CD8-positive, alpha-beta memory T cell (primary cell): ENCODE measurements at places on chromosomes 5 and 9. TPM values are rescaled to one million over a fixed set of nuclear protein-coding genes. Genes with fewer than 3 reads are reported as not detected.
A peak's percentile ranks its signal among the peaks of the same experiment; 100 is the strongest.

- H3K4me1 ChIP-seq = peaks cover 10% of the 10 kb centered on the region
- DNase-seq = no peak
- no peaks in the 10 kb centered on the region for H3K27me3 ChIP-seq
- no peak overlapping the region for H3K4me3 ChIP-seq
These were observed 43.6 kb upstream of the FYB1 start for GRCh38 chr5:39262981-39263380.

The SPATA31D4 gene
- total RNA-seq = not detected

The ZNF883 gene
- total RNA-seq = 0.95 TPM

GRCh38 chr5:29208024-29208423 lies 1985.5 kb upstream of the CDH6 start:
- H3K27ac ChIP-seq = no peak overlapping the region
- DNase-seq = no peak
- no peak overlapping the region for H3K4me3 ChIP-seq
- no peaks in the 10 kb centered on the region for H3K36me3 ChIP-seq
- H3K4me1 ChIP-seq = no peaks in the 10 kb centered on the region

GRCh38 chr5:59299006-59299405 lies 594.5 kb downstream of the PDE4D start:
- no peaks in the 10 kb centered on the region for H3K27me3 ChIP-seq
- no peaks in the 10 kb centered on the region for H3K36me3 ChIP-seq
- H3K4me1 ChIP-seq = no peaks in the 10 kb centered on the region
- no peak overlapping the region for H3K4me3 ChIP-seq

The PCDHGA6 gene
- 0.22 TPM for total RNA-seq

The AJM1 gene
- 3.2 TPM for total RNA-seq

The NNT gene
- total RNA-seq = 87.3 TPM

DNA sequence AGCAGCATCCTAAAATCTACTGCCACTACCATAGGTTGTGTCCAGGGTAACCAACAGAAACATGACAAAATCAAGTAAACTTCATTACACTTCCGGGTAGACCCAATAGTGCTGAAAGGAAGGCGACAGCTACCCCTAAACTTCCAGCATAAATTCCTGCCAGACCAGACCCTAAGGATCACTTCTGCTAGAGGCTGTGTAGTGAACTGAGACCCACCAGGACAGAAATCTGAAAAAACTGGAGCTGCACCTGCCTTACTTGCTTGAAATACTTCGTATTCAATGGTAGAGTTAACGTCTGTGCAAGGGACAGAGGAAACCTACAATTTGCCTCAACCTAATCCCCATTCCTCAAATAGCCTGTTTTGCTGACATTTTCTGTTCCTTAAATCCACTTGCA lies 1.0 kb upstream of the SECISBP2 start:
- H3K27me3 ChIP-seq = no peaks in the 10 kb centered on the region
- no peak for DNase-seq
- H3K36me3 ChIP-seq = no peaks in the 10 kb centered on the region
- H3K27ac ChIP-seq = no peak overlapping the region
- H3K4me3 ChIP-seq = no peak overlapping the region
- peaks cover 35% of the 10 kb centered on the region for H3K4me1 ChIP-seq

DNA sequence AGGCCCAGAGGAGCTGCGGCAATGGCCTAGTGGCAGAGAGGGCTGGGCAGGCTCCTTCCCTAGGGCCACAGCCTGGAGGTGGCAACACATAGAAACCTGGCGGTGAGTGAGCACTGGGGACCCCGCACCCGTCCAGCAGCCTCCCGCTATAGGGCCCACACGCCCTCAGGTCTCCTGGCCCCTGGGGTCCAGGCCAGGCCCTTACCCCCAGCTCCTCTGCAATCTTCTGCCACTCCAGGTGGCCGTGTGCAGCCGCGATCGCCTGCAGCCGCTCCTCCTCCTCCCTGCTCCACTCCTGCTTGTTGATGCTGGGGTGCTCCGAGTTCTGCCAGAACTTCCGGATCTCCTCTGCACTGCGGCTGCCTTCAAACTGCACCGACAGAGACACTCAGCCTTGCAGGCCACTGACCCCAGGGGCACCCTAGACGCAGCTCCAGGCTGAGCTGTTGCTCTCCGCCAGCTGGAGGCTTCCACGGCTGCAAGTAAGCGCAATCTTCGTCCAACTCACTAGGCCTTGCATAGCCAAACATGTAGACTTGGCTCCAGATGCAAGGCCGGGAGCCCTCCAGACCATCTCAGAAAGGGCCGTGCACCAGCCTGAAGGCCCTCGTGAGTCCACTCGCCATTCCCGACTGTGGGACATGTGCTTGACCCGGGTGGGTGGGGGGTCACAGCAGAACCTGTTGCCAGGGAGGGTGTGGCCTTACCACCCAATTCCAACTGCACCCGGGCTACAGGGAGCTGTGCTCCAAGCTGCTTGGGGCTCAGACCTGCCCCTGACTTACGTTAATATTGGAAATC lies 8.0 kb downstream of the SNAPC4 start:
- no peak for DNase-seq
- no peak overlapping the region for H3K27ac ChIP-seq
- H3K36me3 ChIP-seq = peaks cover 26% of the 10 kb centered on the region
- no peaks in the 10 kb centered on the region for H3K4me1 ChIP-seq
- no peaks in the 10 kb centered on the region for H3K27me3 ChIP-seq
- H3K4me3 ChIP-seq = no peak overlapping the region

GRCh38 chr9:37939575-37940095 lies 35.7 kb upstream of the SLC25A51 start:
- H3K4me3 ChIP-seq = no peak overlapping the region
- no peak overlapping the region for H3K27ac ChIP-seq
- no peaks in the 10 kb centered on the region for H3K4me1 ChIP-seq
- H3K27me3 ChIP-seq = no peaks in the 10 kb centered on the region

The DNAI1 gene
- not detected for total RNA-seq

- H3K4me3 ChIP-seq = peak overlapping the region; percentile 37
- H3K36me3 ChIP-seq = no peaks in the 10 kb centered on the region
- peak; percentile 78 for DNase-seq
- peaks cover 54% of the 10 kb centered on the region for H3K4me1 ChIP-seq
- H3K27me3 ChIP-seq = no peaks in the 10 kb centered on the region
These were observed 129.0 kb downstream of the SNX18 start for GRCh38 chr5:54646356-54647101.

- no peaks in the 10 kb centered on the region for H3K36me3 ChIP-seq
- H3K27ac ChIP-seq = no peak overlapping the region
- no peak overlapping the region for H3K4me3 ChIP-seq
- no peaks in the 10 kb centered on the region for H3K27me3 ChIP-seq
- H3K4me1 ChIP-seq = no peaks in the 10 kb centered on the region
- no peak for DNase-seq
These were observed 236.5 kb upstream of the HAPLN1 start for GRCh38 chr5:83957188-83957587.

GRCh38 chr5:102700916-102701315 lies 54.2 kb upstream of the PAM start:
- DNase-seq = no peak
- no peak overlapping the region for H3K27ac ChIP-seq
- no peaks in the 10 kb centered on the region for H3K27me3 ChIP-seq
- no peak overlapping the region for H3K4me3 ChIP-seq

DNA sequence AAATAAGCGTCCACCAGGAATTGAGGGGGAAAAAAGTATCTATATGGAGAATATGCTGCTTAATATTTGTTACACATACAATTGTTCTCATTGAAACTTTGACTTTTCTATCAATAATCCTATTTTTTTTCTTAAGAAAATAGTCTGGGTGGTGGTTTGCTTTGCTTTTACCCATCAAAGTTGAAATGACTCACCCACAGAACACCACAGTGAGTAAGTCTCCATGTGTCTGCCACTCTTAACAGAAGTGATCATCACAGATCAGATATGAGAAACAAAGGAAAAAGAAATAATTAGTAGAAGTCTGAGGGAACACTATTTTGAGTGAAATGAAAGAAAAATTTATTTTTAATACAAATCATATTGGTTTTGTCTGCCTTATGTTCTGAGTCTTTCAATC lies 742.8 kb downstream of the CDH9 start:
- DNase-seq = no peak
- no peaks in the 10 kb centered on the region for H3K27me3 ChIP-seq
- H3K4me3 ChIP-seq = no peak overlapping the region
- H3K36me3 ChIP-seq = no peaks in the 10 kb centered on the region
